Kidney (tissue), 22 donors: ENCODE measurements at places on chromosomes 11 and 22.

DNA sequence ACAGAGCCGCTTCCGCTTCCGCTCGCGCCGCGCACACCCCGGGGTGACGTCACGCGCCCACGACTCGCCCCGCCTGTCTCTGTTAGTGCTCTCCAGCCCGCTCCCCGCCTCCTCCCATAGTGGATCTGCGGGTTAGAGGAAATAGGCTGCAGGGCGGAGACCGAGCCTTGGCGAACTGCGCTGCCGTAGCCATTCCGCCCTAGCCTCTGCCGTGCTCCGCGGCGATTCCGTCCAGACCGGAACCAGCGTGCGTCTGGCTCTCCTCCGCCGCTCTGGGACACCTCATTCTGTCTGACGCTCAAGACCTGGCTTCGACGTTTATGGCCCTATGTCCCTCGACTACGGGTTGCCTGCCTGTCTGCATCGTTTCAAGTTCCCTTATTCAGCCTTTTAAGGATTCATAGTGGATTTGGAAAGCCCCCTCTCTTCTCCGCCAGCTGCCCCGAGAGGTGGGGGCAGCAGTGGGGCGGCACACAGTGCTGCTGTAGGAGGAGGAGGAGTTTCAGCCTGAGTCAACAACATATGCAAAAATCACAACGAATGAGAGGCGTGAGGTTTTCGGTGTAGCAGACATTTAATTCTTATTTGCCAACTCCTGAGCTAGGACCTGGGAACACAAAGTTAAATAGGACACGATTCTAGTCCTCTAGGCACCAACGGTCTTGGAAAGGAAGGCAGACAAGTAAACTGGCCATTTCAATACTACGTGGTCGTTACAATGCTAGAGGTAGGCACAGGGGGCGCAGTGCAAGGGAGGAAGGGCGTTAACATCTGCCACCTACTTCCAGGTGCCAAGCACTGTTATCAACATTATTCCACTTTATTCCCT, at the start of gene TAF10:
Gene TAF10, minus strand, starts transcription at position 4 of the 829 bp plus-strand sequence. CDS start 27 bp downstream, outside the sequence.
- DNase-seq: peak; percentile 99

- no peak for DNase-seq
Observed at GRCh38 chr11:129490004-129490403, 114.4 kb downstream of the BARX2 start.

DNA sequence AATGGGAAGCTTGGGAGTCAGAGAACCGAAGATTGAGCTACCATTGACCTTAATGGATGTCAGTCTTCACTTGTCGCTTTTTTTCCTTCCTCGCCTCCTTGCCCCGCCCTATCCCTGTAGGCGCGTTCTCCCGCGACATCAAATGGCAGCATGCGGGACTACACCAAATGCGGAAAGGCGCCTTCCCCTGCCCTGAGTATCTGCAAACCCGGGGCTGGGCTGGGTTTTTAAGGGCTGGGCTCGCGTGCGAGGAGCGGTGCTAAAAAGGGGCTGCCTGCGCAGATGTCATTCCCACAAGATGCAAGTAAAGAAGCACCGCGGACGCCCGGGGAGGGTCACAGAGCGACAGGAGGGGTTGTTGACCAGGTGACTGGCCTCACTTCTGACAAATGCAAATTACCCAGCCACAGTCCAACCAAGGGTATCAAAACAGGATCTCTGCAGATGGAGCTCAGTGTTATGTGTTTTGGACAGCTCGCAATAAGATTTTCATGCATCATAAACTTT, 4.7 kb upstream of the FAM111B start:
- DNase-seq: peak; percentile 76

- DNase-seq: no peak
Observed at GRCh38 chr11:74208507-74208906, 37.4 kb downstream of the PPME1 start.

- no peak for DNase-seq
Observed at GRCh38 chr11:125916683-125917347, 12.5 kb downstream of the DDX25 start.

- DNase-seq: no peak
Observed at GRCh38 chr22:30430933-30431332, 5.4 kb downstream of the MTFP1 start.

DNA sequence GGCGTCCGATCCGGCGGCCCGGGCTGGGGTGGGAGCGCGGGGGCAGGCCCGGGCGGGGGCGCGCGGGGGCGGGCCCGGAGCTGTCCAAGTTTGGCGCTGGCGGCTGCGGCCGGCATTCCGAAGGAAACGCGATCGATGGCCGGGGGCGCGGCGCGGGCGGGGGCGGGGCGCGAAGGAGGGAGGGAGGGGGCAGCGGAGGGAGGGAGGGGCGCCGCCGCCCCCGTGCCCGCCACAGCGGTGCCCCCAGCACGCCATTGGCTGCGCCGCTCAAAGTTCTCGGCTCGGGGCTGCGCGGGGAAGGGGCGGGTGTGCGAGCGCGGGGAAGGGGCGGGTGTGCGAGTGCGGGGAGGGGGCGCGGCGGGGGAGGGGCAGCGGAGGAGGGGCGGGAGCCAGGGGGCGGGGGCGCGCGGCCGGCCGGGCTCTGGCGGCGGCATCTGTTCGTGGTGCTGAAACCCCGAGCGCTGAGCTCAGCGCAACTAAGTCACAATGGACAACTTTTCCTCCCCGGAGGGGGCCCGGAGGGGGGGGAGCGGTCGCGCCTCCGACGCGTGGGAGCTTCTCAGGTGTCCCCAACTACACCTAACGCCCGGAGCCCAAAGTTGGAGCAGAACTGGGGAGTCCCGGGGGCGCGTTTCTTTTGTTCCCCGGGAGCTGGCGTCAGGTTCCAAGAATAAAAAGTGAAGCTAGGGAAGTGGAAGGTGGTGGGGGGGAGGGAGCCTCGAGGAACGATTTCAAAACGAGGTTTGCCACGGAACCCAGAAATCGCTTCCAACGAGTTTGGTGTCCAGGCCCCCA, 2.2 kb downstream of the PHF21B start:
- peak; percentile 93 for DNase-seq

DNA sequence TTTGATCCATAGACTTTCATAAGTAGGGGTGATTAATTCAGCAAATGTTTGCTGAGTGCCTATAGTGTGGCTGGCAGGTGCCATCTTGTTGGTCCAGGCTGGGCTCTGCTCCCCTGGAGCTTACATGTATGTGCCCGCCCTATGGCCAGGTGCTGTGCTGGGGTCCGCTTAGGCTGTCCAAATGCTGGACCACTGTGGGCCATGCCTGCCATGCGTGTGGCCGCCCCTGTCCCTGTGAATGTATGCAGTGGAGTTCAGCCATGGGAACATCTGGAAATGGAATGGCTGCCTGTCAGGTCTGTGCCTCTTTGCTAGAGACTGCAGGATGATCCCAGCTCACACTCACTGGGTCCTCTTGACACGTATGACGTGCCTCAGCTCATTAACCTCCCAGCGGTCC, 594.6 kb downstream of the TBC1D22A start:
- DNase-seq: no peak

- peak; percentile 35 for DNase-seq
Observed at GRCh38 chr11:101129203-101129943, at the start of gene PGR. Gene PGR, minus strand, starts transcription at chr11:101129813. Its CDS starts 743 bp downstream, at chr11:101129070.

- peak; percentile 6 for DNase-seq
Observed at GRCh38 chr11:68973219-68973618, 7.6 kb downstream of the MRGPRD start.

GRCh38 chr11:11973866-11974265, 34.6 kb downstream of the DKK3 start:
- no peak for DNase-seq

DNA sequence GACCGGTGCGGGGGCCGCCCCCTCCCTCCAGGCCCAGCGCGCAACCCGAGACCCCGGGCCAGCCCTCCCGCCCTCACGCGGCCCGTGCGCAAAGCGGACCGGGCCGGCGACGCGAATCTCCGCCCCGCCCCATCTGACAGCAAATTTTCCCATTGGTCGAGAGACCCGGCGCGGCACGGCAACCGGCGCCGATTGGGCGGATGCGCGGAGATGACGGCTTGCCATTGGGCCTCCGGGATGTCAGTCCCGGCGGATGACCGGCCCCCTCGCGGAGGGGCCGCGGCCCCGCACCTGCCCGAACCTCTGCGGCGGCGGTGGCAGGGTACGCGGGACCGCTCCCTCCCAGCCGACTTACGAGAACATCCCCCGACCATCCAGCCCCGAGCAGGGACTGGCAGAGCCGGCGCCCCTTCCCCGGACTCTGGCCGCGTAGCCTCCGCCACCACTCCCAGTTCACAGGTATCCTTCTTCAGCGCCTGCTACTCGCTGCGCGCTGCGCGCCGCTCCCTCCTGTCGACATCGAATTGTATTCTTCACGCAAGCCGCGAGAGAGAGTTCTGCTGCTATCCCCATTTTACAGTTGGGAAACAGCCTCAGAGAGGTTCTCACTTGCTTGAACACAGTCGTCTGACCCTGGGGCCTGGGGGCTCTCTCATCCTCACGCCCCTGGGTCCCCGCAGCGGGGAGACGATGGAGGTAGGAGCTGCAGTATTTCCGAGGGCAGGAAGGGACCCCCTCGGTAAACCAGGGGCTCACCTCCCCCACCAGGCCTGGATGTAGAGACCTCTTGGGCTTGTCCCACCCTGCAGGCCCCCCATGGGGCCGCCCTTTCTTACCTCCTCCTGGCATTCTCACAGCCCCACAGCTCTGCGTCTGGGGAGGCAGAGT, at the start of gene ARVCF:
Gene ARVCF, minus strand, starts transcription at position 90 of the 888 bp plus-strand sequence. CDS start 26,029 bp downstream, outside the sequence.
- peak; percentile 97 for DNase-seq

DNA sequence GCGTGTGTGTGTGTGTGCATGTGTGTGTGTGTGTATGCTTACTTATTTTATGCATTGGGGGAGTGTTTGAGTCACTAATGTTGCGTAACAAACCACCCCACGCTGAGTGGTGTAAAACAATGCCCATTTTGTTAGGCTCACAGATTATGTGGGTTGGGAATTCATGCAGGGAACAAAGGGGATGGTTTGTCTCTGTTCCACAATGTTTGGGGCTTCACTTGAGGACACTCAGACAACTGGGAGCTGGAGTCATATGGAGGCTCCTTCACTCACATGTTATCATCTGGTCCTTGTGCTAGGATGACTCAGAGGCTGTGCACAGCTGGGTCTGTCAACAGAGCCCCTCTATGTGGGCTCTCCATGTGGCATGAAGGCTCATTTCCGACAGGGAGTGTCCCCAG, 51.3 kb upstream of the LARGE1 start:
- no peak for DNase-seq

DNA sequence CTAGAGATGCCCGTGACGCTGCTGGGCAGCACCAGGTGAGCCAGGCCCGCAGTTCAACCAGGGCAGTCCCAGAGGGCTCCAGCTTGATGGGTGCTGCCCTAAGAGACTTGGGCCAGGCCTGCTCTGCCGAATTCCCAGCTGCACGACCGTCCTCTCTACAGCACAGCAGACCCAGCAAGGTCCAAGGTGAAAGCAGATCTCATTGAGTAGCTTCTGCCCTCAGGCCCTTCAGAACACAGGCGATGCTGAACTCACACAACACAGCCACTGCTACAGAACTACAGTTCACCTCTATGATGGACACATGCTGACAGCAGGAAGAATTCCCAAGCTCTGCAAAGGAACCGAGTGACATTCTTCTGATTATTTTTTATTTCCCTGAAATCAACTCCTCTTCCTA, 81.6 kb downstream of the MICAL3 start:
- DNase-seq: no peak

DNA sequence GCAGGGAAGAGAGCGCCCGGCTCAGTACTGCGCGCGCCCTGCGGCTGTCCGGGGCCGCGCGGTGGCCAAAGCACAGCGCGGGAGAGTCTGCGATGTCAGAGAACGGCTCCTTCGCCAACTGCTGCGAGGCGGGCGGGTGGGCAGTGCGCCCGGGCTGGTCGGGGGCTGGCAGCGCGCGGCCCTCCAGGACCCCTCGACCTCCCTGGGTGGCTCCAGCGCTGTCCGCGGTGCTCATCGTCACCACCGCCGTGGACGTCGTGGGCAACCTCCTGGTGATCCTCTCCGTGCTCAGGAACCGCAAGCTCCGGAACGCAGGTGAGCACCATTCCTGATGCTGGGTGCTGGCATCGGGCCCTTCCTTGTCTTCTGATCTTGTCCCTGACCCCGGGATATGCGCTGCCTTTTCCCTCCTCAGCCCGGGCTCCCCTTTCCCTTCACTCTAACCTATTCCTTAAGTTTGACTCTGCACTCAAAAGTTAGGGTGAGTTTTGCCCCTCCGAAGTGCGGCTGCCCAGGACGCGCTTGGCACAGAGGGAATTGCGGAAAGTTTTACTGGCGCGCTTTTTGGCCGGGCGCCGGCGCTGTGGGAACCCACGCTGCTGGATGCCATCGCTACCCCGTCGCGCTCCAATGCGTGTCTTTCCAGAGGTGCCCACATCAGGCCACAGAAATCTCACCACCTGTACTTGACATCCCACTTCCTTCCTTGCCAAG, at the start of gene MTNR1B:
Gene MTNR1B, plus strand, starts transcription at position 18 of the 714 bp plus-strand sequence. Its CDS starts 75 bp downstream, at position 93.
- DNase-seq: peak; percentile 31

DNA sequence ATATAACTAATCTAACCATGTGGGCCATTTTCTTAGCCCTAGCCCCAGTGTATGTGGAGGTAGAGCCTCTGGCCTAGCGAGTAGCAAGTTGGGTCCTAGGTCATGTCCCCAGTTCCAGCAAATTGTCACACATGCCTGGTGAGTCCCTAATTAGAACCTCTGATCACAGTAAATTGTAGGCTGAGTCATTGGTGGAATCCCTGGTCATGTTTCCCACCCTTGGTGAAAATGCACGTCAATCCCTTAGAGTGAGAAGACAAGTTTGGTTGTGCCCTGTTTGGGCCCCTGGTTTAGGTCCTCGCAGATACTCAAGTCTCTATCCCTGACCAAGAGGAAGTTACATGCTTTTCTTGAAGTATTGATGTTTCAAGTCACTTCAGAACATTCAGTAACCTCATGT, 46.7 kb downstream of the ATM start:
- DNase-seq: no peak

DNA sequence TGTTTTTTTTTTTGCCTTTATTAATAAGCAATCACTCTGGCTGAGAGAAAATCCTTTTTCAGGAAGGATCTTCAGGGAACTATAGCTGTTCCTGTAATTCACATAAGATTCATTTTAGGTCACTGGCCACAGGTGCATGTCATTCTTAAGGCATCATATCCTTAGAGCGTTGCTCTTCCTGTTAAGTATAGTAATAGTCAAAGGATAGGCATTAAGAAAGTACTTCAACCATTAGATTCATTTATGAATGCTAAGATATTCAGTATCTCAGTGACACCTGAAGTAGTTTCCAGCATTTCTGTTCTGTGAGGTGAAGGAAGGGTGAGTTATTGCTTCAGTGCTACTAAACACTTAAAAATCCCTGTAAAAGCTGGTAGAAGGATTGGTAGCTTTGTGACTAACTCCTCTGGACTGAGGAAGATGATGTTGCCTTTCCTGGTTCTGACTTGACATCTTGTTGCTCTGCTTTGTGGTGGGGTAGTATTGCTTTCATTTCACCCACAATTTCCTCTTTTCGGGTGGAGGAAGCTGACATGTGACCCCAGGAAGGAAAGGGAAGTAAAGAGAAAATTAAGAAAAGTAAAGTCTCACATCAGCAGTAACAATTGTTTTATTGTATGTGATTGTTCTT, 34.7 kb downstream of the RNF169 start:
- no peak for DNase-seq
